MV-4-11 (cell line): ENCODE measurements at places on chromosomes 7 and 10.

DNA sequence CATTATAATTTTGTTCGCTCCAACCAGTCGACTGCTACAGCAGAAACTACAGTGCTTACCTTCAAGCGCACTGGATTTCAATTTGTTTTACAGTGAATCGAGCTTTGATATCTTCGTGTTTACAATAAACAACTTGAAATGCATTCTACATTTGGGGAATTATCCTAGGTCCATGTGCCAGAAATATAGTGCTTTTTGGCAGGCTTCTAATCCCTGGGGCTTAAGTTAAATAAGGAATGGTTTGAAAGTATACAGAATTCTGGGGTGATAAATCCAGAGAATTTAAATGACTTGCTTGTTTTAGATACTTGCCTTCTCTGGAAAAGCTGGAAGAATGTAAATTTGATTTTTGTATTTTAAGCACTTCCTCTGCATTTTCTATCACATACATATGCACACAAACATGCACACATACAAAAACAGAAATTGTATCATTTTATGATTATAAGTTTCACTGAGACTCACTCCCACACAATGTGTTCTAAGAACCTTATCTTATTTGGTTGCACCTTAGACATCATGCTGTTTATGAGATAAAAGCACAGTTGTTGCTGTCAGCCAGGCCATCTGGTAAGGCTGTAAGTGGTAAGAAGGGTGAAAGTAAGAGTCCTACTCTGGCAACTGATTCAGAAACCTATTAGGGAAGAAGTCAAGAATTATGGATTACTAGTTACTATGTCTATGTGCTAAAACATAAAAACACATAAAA, 347.2 kb upstream of the KCND2 start:
- no peak for DNase-seq

DNA sequence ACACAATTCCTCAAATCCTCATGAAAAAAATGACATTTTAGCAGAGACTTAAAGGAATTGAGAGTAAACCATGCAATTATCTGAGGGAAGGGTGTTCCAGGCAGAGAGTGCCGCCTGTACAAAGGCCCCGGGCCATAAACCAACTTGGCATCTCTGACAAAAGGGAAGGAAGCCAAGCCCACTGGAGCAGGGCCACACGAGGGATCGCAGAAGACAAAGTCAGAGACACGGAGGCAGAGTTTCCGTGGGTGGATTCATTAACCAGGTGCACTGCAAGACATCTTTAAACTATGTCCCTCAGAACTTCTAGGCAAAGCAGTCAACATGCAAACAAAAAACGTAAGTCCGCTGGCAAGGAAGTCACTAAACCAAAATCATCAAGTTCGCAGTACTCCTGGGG, 92.0 kb downstream of the SFMBT2 start:
- no peak for DNase-seq

GRCh38 chr7:104956753-104957450, 57.1 kb upstream of the KMT2E start:
- DNase-seq, result peak; percentile 99

GRCh38 chr7:80529362-80529761, 17.5 kb upstream of the GNAT3 start:
- DNase-seq, result no peak

DNA sequence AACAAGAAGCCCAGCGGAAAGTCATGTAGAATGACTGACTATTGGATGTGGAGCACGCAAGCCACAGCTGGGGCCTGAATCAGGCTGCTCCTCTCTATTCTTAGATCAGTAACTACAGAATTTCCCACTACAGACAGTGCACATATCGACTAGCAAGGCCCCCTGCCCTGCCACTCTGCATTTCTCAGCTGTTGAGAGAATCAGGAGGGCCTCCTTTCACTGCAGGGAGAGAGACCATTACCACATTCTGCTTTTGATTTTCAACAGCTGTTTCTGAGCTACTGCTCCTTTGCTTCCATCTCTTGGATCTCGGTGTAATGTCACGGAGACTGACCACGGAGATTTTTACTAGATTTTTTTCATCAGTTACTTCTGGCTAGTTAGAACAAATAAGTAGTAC, 73.8 kb downstream of the PON1 start:
- DNase-seq, result no peak

DNA sequence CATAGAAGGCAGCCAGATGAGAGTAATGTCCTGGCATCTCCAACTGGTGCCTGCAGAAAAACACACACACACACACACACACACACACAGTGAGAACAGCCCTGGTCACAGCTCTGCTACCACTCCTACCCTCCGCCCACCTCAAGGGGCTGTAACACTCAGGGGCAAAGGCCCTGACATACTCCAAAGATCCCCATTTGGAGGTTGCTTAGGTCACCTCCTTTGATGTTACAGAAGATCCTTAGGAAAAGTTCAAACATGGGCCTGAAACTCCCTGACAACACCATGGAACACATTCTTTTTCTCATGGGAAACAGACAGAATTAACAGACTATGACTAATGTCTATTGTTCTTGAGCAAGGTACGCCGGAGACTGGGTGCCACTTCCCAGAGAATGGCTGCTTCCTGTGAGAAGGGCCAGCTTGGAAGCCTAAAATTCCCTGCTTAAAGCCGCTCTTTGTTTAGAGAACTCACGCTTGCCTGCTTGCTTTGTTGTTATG, 27.7 kb downstream of the DENND11 start:
- no peak for DNase-seq

DNA sequence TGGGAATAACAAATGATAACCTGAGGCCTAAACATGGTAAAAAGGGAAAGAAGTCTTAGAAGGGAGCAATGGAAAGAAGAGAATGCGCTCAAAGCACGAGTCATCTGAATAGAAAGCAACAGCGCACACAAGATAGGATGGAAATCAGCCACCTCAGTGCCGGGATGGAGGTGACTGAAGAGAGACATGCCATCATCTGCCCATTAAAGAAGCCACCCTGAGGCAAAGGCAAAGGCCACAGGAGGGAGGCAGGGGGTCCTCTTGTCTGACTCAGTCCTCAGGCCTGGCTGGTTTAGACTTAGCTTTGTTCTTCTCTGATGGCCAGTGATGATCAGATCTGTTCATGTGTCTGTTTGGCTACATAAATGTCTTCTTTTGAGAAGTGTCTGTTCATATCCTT, 180.6 kb downstream of the CHCHD3 start:
- no peak for DNase-seq

- no peak for DNase-seq
Measured at GRCh38 chr7:155786491-155786890, 25.8 kb downstream of the SHH start.

DNA sequence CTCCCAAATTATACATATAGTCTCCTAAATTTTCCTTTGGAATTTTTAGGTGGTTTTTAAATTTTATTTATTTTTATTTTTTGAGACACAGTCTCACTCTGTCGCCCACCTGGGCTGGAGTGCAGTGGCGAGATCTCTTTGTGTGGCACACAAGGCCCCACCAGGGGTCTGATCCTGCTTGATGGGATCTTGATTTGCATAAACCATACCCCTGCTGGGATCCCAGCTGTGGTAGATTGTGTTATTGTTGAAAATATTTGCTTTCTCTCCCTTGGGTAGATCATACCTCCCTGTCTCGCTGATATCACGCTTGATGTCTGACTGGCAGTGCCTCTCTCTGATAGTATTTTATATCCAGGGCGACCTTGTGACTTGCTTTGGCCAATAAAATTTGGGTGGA, 5.6 kb upstream of the MUC3A start:
- no peak for DNase-seq

DNA sequence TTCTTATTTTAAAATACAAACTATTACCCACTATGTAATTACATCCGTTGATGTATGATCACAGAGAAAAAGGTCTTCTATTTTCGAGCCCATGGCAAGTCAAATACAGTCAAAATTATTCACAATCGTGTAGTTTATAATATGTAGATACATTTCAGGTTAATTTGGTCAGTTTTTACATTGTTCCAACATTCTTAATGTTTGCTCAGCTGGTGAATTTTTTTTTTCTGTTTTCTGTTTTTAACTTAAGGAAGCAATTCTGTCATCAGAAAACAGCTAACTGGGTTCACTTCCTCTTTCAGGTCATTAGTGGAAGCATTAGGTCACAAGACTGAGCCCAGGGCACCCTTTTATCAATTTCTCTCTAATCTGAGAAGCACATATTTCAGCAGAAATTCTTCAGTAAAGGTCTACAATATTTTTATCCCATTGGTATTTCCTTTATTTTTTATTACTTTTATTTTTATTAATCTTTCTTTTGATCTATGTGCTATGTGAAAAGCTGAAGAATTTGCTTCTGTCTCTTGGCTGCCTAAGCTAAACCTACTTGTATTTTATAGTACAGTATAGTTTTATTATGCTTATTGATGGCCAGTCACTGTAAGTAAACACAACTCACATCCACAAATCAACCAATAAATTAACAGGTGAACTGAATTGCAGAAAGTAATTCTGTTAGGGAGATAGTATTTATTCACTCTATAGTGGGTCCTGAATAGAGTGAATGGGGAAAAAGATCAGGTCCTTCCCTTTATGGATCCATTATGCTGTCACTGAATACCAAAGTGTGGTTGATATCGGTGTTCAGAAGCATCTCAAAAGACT, 84.6 kb downstream of the ICA1 start:
- DNase-seq, result peak; percentile 90

GRCh38 chr10:104262055-104262454, 6.9 kb upstream of the GSTO2 start:
- DNase-seq, result no peak

DNA sequence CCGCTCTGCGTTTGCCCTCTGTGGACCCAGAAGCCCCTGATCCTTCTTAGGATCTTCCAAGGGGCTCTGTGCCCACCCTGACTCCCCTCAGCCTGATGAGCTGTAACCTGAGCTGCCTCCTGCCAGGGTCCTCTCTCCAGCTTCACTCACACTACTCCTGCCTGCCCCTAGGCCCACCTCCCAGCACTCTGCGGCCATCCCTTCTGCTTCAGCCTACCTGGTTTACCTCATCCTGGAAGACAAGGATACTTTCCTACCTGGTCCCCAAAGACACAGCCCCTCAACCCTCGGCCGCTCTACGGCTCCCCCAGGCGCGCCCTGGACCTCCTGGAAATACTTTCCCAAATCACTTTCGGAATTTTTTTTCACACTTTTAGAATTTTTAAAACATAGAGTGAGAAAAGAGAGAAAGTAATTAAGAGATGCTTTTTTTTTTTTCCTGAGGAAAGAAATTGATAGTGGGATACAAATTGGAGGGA, 6.4 kb upstream of the ZNF862 start:
- no peak for DNase-seq

DNA sequence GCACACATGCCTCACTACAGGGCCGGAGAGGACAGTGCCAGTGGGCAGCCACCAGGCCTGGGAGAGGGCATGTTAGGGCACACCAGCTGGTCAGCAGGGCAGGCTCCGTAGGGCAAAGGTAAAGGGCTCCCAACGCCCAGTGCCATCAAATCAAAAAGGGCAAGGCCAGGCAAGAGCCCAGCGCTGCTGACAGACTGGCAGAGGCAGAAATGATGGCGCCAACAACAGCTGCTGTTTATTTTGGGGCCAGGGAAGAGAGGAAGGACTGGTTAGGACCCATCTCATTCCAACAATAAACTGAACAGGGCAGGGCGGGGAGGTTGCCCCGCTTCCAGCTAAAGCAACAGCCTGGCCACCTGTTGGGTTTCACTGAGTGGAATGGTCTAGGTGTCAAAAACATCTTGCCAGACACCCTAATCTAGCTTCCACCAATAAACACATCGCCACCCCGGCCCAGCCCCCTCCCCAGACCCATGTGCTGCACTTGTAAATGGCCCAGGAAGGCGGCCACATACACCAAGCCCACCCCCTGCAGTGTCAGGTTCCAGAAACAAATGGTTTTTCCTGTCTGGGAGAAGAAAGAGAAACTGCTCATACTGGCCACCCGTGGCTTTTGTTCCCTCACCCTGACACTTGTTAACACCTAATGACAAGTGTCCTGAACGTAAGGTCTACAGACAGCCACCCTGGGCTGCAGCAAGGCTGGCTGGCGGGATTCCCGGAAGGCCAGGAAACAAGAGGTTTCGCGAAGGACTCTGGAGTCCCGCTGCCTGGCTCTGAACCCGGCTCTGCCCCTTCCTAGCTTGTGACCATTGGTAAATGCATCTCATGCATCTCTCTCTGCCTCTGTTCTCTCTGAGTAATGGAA, 15.3 kb downstream of the SH3PXD2A start:
- DNase-seq, result no peak

- no peak for DNase-seq
Measured at GRCh38 chr10:96390460-96390864, 31.7 kb upstream of the OPALIN start.

GRCh38 chr7:141593134-141593533, 41.9 kb downstream of the AGK start:
- no peak for DNase-seq

- no peak for DNase-seq
Measured at GRCh38 chr7:138746073-138746472, 44.9 kb upstream of the SVOPL start.

GRCh38 chr7:47973739-47974138, 5.7 kb downstream of the HUS1 start:
- DNase-seq, result no peak

GRCh38 chr7:70707823-70708243, 424.1 kb upstream of the GALNT17 start:
- no peak for DNase-seq

GRCh38 chr10:87059401-87059800, 35.2 kb downstream of the GLUD1 start:
- DNase-seq, result no peak

DNA sequence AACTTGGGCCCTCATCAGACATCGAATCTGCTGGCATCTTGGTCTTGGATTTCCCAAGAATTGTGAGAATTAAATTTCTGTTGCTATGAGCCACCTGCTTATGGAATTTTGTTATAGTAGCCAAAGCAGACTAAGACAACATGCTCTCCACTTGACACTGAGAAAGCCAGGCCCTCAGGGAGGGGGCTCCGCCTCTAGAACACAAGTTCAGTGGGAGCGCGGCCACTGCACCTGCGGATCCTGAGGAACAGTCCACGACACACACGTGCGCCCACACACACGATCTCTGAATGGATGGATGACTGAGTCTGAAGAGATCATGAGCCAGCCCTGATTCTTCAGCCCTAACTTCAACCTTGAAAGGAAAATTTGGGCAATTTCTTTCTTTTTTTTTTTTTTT, 73.7 kb downstream of the CTBP2 start:
- DNase-seq, result no peak

- no peak for DNase-seq
Measured at GRCh38 chr7:74306730-74307469, 17.7 kb downstream of the CLIP2 start.

DNA sequence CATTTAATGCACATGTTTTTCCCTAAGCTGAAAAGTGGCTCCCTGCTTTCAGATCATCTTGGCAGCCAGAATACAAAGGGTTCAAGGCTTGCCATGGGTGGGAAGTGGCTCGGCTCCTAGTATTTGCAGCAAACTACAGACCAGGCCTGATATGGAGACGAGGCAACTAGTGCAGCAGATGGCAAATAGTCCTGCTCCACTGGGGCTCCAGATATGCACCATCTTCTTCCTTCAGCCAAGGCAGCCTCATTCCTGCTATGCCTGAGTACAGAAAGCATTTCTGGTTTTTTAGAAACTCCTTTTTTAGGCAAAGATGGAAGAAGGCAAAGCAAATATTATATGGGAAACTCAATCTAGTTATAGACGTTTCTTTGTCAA, 23.9 kb downstream of the LRRC4 start:
- no peak for DNase-seq

- DNase-seq, result peak; percentile 84
Measured at GRCh38 chr7:42100156-42100508, 136.9 kb downstream of the GLI3 start.
